ENCODE measurements at places on chromosomes 7 and 10.

DNA sequence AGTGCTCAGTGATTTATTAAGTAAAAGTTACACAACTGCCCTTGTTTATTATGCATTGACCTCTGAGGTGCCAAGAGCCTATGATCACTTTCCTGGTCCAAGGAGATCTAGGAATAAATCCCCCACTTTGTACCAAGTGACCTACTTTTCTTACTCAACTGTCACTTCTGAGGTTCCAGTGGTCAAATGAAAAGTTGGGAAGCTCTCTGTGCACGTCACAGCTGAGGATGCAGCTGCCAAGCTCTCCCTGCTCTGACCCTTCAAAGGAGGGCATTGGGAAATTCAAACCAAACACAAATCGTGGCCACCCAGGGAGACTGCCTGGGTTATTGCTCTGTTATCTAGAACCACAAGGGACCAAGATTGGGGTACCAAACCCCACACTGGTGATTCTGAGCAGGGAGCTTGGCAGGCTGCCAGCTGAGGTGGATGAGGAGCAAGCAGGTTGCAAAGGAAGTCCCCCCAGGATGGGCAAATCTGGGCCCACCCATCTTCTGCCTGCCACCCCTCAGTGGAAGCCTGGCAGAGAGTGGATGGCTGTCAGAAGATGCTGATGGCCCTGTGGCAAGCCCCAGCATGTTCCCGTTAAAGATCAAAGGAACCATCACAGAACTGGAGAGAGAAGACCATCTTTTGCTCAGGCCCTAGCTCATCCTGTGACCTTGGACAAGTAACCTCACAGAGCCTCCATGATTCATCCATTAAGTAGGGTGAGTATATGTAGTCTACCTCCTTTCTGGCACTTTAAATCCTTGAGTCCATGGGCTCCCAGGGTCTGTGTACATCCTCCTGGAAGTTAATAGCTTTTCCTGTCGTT, 106.8 kb downstream of the PPP1R3C start:
- DNase-seq: no peak

- DNase-seq: no peak
Observed at GRCh38 chr10:62076891-62077290, 175.4 kb downstream of the ARID5B start.

GRCh38 chr10:34010891-34011290, 676.4 kb upstream of the NRP1 start:
- no peak for DNase-seq

DNA sequence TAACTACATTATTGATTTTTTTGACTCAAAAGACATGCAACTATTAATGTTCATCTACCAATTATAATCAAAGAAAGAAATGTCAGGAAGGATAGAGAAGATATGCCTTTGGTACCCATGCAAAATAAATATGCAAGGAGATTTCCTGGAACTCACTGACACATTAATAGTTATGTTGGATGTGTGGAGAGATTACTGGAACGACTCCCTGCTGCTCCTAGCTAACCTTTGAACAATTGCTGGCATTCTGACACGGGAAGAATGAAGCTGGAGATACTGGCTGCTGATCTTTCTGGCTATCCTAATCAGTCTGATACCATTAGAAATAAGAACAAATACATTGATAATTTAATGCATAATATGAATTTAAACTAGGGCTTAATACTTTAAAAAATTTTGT, 507.9 kb upstream of the NRG3 start:
- DNase-seq: no peak

GRCh38 chr10:3746634-3747033, 38.4 kb downstream of the KLF6 start:
- DNase-seq: no peak

DNA sequence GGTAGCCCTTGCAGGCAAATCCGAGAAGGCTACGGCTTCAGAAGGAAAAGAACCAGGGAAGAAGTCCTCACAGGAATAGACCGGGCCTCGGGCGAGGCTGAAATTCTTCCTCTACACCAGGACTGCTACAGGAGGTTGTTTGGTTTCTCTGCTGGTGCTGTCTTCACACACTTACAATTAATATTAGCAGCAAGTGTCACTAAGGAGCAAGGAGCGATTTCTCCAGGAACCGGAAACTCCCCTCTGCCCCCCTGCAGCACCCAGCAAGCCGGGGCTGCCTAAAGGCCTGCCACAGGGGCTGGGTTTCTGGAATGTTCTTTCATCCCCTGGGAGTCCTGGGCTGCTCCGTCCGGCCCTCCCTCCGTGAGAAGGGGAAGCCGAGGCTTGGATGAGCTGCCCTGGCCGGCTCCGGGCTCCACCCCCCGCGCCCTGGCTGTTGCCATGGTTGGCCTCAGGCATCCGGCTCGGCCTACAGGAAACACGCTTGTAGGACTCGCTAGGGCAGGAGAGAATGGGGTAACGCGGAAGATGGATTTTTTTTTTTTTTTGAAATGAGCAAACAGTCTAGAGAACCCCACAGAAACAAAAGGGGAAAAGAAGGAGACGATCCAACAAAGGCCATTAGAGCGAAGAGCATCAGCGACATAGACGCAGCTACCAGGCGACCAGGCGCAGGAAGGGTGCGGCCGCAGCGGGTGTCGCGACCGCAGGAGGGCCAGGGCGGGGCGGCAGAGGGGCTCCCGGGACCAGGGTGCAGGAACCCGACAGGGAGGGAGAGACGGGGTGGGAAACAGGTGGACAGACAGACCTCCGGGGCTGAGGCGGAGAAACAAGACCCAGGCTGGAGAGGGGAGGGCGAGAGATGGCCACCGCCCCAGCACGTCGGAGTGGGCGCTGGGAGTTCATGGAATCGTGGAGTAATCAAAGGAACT, 33.0 kb downstream of the EN2 start:
- DNase-seq: no peak

- peak; percentile 49 for DNase-seq
Observed at GRCh38 chr7:6026011-6026819, 5.0 kb upstream of the ANKRD61 start.

GRCh38 chr7:118080947-118081346, 103.0 kb upstream of the LSM8 start:
- no peak for DNase-seq

GRCh38 chr7:130741331-130741995, 7.5 kb upstream of the KLF14 start:
- DNase-seq: no peak

DNA sequence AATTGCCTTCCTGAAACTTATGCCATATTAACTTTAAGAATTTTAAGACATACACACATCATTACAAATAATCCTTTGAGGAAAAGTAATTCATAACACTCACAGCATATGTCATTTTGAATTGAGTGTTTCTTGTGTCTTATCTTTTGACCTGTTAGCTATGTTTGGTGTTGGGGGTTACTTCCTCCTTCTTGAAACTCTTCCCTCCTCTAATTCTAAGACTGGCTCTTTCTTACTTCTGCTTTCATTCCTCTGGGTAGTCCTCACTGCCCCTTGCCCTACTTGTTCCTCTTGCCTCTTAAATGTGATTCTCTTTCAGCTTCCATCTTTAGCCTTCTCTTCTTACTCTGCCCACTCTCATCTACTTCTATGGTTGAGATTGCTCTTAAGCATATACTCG, 28.3 kb upstream of the PIP4K2A start:
- DNase-seq: no peak

DNA sequence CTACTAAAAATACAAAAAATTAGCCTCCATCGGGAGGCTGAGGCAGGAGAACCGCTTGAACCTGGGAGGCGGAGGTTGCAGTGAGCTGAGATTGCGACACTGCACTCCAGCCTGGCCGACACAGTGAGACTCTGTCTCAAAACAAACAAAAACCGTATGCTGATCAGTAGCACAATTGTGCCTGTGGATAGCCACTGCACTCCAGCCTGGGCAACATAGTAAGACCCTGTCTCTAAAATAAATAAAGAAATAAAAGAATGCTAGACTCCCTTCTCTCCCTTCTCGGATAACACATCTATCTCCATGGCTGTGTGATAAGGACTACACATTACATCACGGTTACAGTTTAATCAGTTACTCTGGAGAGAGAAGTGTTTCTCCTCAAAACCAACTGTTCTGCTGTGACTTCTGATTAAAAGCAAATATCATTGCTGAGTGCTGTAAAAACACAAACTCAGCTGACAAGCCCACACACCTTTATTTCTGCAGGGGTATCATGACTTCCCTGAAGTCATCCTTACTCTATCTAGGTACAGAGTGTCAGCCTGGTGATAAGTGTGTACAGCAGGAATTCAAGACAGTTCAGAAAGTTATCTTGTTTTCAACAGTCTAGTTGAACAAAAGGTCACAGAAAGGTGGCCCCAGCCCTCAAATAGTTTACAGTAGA, 5.3 kb upstream of the ARHGAP19 start:
- DNase-seq: no peak

GRCh38 chr10:124306922-124307371, 111.8 kb downstream of the OAT start:
- DNase-seq: no peak

DNA sequence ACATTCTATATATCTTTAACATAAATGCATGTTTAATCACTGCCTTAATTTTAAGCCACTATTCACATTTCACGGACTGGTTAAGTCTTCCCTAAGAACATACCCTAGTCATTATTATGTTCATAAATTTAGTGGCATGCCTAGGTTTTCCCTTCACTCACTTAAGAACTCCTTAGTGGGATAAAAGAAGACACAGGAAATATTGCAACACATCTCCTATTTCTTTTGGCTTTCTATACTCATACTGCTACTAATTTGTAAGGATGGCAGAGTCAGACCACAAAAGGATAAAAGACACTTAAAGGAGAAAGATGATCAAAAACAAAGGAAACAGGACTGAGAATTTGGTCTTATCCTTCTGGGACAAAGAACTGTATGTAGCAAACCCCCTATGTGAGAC, 951.4 kb downstream of the SORCS3 start:
- DNase-seq: no peak

GRCh38 chr10:16673443-16673842, 143.8 kb downstream of the RSU1 start:
- no peak for DNase-seq

GRCh38 chr10:53477313-53477675, 704.7 kb upstream of the MBL2 start:
- no peak for DNase-seq

DNA sequence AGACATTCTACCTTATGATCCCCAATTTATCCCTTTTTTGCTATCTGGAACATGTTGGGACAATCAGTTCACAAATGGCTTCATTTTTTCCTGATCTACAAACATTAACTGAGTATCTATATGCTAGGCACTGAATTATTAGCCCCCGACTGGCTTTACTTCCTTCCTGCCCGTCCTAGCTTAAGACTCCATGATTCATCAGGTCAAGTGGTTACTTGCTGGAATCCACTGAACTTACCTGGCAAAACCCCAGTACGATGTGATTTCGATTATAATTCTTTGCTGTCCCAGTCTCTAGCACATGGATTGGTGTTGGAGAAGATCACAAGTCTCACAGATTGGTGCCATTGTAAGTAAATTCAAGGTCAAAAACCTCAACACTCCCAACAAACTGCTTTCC, 77.1 kb downstream of the ORC5 start:
- DNase-seq: no peak

Data from T-helper 9 cell (primary cell).